CD4-positive, alpha-beta T cell treated with Interleukin-15 for 1 hour (primary cell): ENCODE measurements at places on chromosomes 11 and 22.

DNA sequence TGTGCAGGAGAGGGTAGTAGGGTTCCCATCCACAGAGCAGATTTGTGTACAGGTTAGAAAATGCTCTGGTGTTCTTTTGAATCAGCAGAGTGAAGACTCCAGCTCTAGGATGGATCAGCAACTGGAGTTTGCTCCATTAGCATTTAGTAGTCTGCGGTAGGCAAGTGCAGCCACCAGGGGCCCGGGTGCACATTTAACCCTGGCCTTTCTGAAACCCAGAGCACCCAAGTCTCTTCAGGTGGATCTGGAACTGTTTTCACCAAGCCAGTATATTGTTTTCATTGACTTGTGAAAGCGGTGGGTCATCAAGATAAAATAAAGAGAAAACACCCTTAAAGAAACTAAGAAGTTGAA, 100.8 kb upstream of the CLPB start:
- DNase-seq: no peak

- DNase-seq: no peak
These were observed 918 bp downstream of the CHORDC1 start for GRCh38 chr11:90221803-90222458.

DNA sequence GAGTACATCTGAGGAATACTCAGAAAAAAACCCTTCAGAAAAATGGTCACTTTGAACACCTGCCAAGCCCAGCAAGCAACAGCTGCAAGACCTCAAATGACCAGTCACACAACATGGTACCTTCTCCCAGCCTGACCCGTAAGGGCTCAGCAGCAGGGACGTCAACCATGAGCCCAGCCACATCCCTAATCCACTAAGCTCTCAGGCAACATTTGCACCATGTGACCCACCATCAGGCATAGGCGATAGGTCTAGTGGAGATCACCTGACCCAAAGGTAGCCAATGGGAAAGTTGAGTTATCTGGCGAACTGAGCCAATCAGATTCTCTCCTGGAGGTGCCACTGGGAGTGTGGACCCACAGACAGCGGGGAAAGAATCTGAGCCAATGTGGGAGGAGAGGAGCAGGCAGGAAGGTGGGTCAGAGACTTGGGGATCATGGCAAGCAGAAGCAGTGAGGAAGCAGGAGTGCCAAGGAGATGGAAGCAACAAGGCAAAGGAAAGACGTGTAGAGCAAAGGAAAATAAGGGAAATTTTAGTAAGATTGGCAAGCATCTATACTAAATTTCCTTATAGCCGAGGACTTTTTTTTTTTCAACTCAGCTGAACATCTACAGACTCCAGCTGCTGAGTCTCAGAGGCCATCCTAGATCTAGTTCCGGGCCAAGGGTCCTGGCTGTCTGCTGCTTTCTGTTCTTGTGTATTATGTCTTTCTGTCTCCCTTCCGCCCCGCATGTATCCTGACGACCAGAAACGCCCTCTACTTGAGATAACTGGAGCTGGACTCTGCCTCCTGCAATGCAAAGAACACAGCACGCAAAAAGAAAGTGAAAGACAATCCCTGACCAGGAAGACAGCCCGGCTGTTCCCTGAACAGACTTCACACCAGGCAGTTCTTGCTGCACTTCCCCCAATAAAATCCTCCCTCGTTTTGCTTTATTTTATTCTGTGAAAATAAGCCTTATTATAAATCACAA, 11.0 kb upstream of the PLAAT2 start:
- DNase-seq: peak; percentile 54

GRCh38 chr11:61754534-61755482, 2.4 kb downstream of the MYRF start:
- DNase-seq: no peak

- no peak for DNase-seq
These were observed 84.5 kb upstream of the CHRM4 start for GRCh38 chr11:46475926-46476545.

DNA sequence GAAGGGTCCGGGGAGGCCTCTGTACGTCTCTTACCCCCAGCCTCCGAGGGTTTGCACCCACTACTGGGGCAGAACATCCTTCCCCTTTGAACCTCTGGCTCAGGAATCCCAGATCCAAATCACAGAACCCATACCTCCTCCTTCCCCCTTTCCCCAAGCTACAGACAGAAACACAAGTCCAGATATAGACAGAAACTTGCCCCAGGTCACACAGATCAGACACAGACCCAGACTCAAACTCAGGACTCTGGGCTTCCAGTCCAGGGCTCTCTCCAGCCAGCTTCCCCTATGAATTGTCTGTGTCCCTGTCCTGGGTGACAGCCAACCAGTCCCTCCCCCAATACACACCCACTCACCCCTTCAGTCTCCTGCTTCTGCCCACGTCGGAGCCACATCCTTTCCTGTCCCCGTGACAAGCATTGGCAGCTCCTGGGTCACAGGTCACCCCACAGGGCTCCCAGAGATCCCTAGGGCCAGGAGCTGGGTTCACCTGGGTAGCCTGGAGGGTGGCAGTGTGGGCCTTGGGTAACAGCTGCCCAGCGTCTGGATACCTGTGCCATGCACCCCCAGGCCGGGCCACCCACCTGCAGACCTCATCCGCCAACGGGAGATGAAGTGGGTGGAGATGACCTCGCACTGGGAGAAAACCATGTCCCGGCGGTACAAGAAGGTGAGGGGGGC, 772 bp downstream of the TBC1D10C start:
- DNase-seq: peak; percentile 50

DNA sequence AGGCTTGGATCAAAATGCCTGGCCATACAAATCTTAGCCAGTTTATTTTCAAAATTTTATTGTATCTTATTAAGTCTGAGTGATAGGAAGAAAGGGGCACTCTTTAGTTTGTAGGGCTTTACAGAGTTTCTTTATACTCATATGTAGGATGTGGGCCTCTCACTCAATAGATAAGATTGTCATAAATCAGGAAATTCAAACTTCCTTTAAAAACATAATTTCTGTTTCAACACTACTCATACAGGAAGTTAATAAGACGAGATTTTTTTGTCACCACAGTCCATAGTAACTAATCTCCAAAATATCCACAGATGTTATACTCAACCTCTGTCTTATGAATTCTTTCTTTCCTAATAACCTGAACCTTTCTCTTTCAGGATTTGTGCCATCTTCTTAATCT, 13.3 kb upstream of the OR56B4 start:
- no peak for DNase-seq

- DNase-seq: no peak
These were observed 337.0 kb downstream of the SHANK2 start for GRCh38 chr11:70915158-70915985.

DNA sequence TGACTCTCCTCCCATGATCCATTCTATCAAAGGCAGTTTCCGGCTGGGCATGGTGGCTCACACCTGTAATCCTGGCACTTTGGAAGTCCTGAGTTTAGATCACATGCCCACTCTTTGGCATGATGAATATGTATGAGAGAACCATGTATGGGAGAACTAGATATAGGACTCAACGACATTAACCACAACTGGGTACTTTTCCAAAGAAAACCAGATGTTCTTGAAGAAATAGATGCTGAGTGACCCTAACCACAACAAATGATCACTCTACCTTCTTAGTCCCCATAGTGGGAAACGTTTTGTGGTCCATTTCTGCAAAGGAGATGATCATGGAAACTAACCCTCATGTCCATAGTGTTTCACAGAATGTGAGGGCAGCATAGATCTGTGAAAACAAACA, 13.6 kb downstream of the FJX1 start:
- no peak for DNase-seq
